ENCODE measurements at places on chromosomes 11 and 22. TPM values are rescaled to one million over a fixed set of nuclear protein-coding genes. Genes with fewer than 3 reads are reported as not detected.
A peak's percentile ranks its signal among the peaks of the same experiment; 100 is the strongest.

DNA sequence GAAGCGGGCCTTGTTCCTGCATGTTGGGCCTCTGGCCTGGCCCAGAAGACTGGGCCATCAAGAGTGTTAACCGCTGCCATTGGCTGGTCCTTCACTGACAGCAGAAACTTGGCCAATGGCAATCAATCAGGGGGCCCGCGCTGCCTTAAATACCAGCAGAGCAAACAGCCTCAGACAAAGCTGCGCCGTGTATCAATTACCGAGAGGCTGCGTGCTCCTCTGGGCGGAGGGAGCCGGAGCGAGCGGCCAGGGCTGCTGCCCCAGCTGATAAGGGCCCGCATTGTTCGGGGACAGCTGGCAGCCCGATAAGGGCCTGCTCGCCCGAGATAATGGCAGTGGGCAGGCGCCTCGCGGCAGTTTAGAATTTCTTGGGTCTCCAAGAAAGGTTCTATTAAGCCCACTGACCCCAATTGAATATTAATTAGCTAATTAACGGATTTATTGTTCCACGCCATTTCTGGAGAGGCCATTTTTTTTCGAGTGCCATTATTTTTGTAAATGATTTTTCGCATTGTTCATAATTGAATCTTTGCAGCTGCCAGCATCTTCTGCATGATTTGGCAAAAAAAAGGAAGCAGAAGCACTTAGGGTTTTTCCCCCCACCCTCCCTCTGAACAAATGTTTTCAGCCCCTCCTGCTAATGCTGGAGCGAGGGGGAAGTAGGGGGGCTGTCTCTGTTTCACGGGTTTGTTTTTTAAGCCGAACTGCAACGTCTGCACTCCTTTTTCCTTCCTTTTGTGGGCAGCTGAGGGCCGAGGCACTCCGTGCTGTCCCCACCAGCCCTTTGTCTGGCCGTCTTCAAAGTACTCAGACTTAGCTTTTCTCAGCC, 37.6 kb upstream of the RIC3 start:
- DNase-seq = no peak

Gene NXPE4
- not detected for total RNA-seq

GRCh38 chr11:96229354-96229977, 113.5 kb downstream of the MAML2 start:
- no peak for DNase-seq

- peak; percentile 51 for DNase-seq
Observed at GRCh38 chr22:47174671-47175112, 412.2 kb downstream of the TBC1D22A start.

GRCh38 chr22:47805394-47805935, 1043.0 kb downstream of the TBC1D22A start:
- no peak for DNase-seq
